ENCODE measurements at places on chromosomes 3 and 15.
A peak's percentile ranks its signal among the peaks of the same experiment; 100 is the strongest.

GRCh38 chr3:183085634-183086390 lies 13.5 kb downstream of the MCCC1 start:
- no peak for DNase-seq

GRCh38 chr3:14976317-14976716 lies 28.9 kb downstream of the NR2C2 start:
- no peak for DNase-seq

DNA sequence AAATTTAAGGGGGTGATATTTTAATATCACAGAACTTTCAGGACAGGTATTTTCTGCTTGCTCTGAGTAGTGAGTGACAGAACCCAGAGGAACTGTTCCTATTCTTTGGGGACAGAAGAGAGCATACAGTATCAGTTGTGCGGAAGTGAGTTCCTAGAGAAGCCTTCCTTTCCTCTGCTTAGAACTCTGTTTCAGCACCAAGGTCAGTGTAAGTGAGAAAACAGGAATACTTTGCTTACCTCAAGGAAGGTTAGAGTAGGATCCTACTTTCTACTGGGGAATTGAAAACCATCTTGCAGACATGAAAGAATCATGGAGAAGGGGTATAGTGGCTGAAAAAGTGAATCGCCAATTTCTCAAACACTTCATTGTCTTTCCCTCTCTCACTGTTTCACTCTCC lies 542.4 kb downstream of the SQOR start:
- no peak for DNase-seq

DNA sequence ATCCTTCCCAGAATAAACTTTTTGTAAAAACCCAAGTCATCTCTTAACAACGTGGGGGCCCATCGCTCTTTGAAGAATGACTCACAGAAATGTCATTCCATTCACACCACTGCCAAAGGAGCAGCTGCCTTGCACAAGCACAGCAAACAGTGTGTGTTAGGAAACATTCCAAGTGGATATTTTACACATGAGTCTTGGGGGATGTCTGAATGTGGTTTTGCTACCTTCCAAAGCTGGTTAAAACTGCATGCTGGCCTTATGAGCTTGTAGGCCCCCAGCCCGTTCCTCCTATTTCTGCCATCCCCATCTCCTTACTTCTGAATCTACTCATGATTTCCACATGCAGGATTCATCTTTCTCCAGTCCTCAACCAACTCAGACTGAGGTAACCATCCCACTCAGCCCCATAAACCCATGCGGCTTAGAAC lies 130.8 kb downstream of the CPNE4 start:
- no peak for DNase-seq

DNA sequence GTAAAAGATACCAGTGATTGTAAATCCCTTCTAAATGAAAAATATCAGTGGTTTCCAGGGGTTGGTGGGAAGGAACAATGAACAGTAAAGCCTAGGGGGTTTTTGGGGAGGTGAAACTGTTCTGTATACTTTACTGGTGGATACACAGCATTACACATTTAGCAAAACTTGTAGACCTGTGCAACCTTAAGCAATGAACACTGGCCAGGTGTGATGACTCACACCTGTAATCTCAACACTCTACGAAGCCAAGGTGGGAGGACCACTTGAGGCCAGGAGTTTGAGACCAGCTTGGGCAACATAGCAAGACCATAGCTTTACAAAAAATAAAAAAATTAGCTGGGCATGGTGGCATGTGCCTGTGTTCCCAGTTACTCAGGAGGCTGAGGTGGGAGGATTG lies 1.8 kb downstream of the CCDC13 start:
- no peak for DNase-seq

DNA sequence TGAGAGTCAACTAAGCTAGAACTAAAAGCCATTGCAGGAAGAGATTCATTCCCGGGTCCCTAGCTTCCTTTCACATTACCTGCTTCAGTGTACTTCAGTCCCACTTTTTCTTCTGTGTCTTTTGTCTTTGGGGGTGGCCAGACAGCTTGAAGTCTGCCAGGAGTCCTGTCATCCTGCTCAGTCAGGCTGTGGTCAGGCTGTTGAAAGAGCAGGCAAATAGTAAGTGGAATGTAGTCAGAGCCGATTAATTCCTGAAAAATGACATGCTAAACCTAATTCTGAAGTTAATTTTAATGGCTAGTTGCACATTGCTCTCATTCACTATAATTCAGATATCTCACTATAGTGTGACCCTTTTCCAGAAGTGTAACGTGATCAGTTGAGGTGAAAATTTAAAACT lies 129.6 kb downstream of the FMN1 start:
- DNase-seq: no peak

DNA sequence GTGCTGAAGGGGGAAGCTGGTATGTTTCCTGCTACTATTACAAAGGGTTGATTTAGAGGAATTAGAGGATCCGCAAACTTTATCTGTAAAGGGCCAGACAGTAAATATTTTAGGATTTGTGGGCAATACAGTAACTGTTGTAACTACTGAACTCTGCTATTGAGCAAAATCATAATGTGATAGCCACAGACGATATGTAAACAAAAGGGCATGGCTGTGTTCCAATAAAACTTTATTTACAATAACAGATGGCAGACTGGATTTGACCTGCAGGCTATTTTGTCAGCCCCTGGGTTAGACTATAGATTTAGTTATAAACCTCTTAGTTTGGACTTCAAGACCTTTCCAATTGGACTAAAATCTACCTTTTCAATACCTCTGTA lies 27.8 kb upstream of the KCNMB2 start:
- DNase-seq: no peak

DNA sequence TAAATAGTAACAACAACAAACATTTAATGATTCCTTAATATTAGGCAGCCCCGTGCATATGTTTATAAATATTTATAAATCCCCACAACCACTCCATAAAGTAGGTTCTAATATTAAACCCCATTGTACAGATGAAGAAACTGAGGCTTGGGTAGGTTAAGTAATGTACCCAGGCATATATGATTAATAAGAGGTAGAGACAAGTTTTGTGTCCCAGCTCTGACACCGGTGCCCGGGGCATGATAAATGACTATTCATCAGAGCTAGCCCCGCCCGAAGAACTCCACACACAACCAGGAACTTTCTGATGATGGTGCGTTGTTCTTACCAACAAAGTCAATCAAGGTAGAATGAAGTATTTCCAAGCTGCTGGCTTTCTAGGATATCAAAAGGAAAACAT lies 19.4 kb downstream of the CDCP1 start:
- DNase-seq: no peak

DNA sequence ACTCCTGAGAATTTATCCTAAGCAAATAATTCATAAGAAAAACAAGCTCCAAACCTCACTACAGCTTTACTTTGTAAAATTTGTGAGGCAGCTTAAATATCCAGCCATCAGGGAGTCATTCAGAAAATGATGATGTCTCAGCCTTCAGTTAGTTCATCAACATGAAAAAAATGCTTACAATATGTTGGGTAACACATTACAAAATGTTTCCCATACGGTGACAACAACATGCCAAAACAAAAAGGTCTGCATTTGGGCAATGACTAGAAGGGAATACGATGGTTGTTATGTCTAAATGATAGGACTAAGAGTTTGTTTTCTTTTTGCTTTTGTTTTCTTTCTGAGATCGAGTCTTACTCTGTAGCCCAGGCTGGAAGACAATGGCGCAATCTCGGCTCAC lies 47.0 kb upstream of the CFAP161 start:
- no peak for DNase-seq

DNA sequence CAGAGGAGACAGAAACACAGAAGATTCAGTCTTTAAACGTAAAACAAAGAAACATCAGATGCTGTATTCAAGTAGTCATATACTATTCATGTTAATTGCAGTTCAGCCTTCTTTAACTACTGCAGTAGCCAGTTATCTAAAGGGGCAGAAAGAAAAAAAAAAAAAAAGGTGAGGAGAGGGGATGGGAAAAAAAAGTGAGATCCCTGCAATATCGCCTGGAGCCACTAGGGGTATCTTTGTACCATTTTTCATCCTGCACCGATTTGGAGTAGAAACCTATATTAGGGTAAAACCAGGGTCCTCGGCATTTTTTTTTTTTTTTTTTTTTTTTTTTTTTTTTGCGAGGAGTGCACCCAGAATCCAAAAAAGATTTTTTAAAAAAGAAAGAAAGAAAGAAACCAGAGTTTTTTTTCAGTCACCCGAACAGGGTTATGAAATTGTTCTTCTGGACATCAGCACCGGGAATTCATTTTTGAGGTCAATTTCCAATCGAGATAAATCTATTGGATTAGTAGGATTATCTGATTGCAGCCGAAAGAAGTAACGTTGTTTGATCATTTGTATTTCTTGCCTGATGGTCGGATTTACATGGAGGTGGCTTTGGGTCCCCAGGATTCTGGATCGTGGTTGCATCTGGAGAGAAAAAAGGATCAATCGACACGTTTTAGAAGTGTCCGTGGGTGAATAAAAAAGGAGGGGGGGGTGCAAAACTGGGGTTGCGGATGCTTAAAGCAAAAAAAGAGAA lies 186.7 kb downstream of the NLGN1 start:
- no peak for DNase-seq

GRCh38 chr15:69812861-69813261 lies 284.9 kb downstream of the TLE3 start:
- no peak for DNase-seq

GRCh38 chr3:23877329-23877980 lies 39.3 kb downstream of the NKIRAS1 start:
- DNase-seq: no peak

DNA sequence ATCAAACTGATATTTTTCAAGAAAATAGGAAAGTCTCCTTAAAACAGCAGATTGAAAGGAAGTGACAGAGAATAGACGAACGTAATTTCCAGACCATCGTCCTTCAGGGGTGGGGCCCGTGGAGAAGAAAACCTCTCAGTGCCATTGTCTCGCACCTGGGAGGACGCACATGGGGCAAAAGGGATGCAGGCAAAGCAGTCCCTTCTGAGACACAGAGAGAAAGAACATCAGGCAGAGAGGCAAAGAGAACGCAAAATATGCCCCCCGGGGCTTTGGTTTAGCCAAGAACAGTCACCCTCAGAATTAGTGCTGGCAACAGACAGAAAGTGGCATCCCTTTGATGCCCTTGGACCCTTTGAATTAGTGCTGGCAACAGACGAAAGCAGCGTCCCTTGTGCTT lies 37.0 kb downstream of the MUC20 start:
- DNase-seq: no peak

- no peak for DNase-seq
Observed at GRCh38 chr3:73228000-73228399, 166.5 kb downstream of the EBLN2 start.

DNA sequence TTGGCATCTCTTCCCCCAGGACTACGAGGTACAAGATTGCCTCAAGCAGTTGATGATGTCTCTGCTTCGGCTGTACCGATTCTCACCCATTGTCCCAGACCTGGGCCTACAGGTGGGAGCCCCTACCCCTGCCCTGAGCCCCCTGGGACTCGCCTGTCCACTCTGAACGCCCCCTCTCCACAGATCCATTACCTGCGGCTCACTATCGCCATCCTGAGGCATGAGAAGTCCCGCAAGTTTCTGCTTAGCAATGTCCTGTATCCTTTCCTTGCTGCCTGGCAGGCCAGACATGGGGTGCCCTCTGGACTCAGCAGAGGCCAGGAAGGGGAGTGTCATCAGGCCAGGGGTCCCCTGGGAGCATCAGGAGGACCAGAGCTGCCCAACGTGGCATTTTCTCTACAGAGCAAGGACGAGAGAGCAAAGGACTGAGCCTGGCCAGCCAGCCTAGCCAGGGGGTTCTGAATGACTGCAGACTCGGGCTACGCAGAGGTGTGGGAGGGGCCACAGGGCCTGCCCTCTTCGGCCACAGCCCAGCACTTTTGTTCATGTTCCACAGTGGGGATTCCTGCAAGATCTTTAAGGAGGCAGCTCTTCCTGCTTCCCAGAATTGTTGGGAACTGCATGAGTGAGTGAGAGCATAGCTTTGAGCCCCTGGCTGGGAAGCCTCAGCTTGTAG lies 11.2 kb downstream of the RNF123 start:
- no peak for DNase-seq

GRCh38 chr3:55544219-55544618 lies 57.1 kb upstream of the WNT5A start:
- no peak for DNase-seq

DNA sequence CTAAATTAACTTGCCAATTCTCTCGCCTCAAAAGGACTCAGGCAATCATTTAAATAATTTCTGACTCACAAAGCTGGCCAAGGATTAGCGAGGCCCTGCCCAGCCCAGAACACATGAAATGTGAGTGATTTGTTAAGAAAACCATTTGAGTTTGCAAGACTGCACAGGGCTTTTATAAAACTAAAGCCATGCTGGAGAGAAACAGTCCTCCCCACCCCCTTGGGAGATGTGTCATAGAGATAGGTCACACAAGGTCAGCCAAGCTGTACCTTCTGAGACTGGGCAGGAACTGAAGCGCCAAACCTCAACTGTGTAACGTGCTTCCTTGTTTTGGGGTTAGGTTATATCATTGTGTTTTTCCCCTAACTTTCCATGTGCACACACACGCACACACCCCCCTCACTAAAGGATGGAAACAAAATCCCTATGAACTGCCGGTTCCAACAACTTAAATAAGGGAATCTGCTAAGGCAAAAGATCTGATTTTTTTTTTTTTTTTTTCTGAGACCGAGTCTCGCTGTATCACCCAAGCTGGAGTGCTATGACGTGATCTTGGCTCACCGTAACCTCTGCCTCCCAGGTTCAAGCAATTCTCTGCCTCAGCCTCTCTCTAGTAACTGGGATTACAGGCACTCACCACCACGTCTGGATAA lies 8.1 kb downstream of the SPATA12 start:
- peak; percentile 18 for DNase-seq

DNA sequence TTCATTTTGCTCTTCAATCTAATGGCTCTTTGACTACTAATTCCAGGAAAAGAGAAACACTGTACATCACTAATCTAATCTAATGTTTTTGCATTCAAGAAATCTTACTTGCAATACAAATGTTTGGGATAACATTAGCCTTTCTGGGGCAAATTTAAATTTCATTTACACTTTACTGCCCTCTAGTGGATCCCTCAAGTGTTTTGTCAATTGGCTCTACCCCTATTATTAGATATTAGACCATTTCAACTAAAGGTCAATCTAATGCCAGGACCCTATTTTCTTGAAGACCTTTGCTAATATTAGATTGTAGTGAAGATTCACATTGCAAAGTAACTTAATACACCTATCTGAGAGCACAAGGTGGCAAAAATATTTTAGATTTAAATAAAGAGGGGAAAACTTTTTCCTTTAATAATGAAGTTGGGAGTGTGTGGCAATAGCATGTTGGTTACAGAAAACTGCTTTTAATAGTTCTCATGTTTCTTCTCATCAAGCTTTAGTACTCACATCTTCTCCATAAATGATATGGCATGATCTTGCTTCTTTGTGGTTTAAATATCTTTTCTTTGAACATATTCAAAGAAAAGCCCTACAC lies 5.0 kb downstream of the C2CD4A start:
- no peak for DNase-seq

GRCh38 chr3:44885618-44886017 lies 11.2 kb downstream of the TGM4 start:
- DNase-seq: no peak

GRCh38 chr3:70952033-70952747 lies 631.3 kb downstream of the FOXP1 start:
- DNase-seq: no peak

GRCh38 chr3:194494951-194495374 lies 8.2 kb upstream of the ATP13A3 start:
- no peak for DNase-seq
